Stomach (tissue), 19 donors: ENCODE measurements at places on chromosomes 7 and 10.
A peak's percentile ranks its signal among the peaks of the same experiment; 100 is the strongest.

DNA sequence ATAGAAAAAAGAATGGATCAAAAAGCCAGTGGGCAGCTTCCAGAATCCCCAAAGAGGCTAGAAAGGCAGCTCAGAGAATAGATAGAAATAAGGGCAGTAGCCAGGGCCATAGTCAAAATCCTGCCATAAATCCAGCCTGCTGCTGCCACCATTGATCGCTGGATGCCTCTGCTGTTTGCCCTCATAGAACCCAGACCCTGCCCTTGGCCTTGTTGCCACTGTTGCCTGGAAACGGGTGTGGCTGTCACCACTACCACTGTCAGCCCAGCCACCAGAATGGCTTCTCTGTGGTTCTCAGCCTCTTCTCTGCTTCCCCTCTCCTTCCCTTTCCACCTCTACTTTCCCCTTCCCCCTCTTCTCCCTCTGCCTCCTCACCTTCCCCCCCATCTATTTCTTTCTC is 57.8 kb downstream of the HHEX start:
- no peak overlapping the region for H3K4me3 ChIP-seq
- H3K27me3 ChIP-seq, result no peaks in the 10 kb centered on the region
- H3K36me3 ChIP-seq, result no peaks in the 10 kb centered on the region
- no peaks in the 10 kb centered on the region for H3K4me1 ChIP-seq
- H3K27ac ChIP-seq, result no peak overlapping the region
- no peak for DNase-seq

GRCh38 chr7:94530109-94530508 is 20.5 kb downstream of the CASD1 start:
- no peak overlapping the region for H3K27ac ChIP-seq
- no peaks in the 10 kb centered on the region for H3K4me1 ChIP-seq
- no peaks in the 10 kb centered on the region for H3K36me3 ChIP-seq
- H3K4me3 ChIP-seq, result no peak overlapping the region
- H3K27me3 ChIP-seq, result no peaks in the 10 kb centered on the region

- no peak for DNase-seq
- H3K27ac ChIP-seq, result peak overlapping the region; percentile 69
- H3K27me3 ChIP-seq, result peaks cover 32% of the 10 kb centered on the region
These were observed 1.0 kb downstream of the TLL2 start for GRCh38 chr10:96512524-96513304.

- peak; percentile 88 for DNase-seq
- no peaks in the 10 kb centered on the region for H3K27me3 ChIP-seq
- H3K36me3 ChIP-seq, result no peaks in the 10 kb centered on the region
- no peak overlapping the region for H3K4me3 ChIP-seq
- peak overlapping the region; percentile 82 for H3K27ac ChIP-seq
- peaks cover 28% of the 10 kb centered on the region for H3K4me1 ChIP-seq
These were observed 125.1 kb downstream of the CDK14 start for GRCh38 chr7:90720984-90721760.

DNA sequence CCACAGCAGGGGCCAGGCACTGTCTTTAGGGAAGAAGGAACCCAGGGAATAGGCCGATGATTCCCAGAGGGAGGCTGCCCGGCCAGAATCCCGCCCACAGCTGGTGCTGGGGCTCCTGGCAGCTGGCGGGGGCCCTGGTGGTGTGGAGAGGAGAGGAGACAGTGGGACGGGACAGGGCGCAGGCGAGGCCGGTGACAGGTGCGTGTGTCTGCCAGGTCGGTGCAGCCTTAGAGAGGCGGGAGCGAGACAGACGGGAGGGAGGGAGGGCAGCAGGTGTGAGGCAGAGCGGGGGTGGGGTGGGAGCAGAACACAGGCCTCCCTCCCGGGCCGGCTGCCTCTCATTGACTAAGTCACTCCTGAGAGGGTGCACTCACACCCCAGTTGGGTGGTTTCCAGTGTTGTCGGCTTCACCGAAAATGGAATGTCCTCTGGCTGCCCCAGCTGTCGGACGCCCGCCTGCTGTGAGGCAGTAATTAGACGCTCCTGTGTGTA is 55.2 kb downstream of the ELFN1 start:
- peak; percentile 45 for DNase-seq
- H3K27ac ChIP-seq, result no peak overlapping the region
- no peaks in the 10 kb centered on the region for H3K4me1 ChIP-seq
- H3K4me3 ChIP-seq, result no peak overlapping the region
- H3K27me3 ChIP-seq, result peaks cover 30% of the 10 kb centered on the region
- H3K36me3 ChIP-seq, result no peaks in the 10 kb centered on the region

DNA sequence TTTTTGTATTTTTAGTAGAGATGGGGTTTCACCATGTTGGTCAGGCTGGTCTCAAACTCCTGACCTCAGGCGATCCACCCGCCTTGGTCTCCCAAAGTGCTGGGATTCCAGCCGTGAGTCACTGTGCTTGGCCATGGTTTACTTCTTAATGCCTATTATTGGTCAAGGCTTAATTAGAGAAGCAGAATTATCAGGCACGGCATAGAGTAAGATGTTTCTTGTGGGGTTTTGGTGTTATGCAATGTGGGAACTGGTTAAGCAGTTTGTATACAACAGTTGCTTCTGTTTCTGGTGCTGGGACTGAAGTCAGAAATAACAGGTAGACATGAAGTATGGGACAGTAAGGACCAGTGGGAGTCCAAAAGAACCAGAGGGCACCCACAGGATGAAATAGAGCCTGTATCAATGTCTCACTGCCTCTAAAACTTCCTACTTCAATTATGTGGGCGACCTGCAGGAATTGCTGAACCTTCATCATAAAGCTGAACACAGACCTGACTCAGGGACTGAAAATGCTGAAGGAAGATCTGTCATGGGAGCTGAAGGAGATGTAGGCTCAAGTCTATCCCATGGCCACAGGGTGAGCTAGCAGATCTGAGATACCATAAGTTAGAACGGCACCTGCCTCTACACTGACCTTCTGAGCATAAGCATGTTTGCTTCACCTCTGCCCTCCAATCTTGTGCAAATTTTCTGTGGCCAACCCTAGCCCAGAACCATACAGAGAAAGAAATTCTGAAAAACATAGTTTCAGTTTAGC is 38.3 kb upstream of the VCL start:
- peaks cover 20% of the 10 kb centered on the region for H3K4me1 ChIP-seq
- no peak overlapping the region for H3K4me3 ChIP-seq
- H3K27ac ChIP-seq, result no peak overlapping the region
- no peaks in the 10 kb centered on the region for H3K36me3 ChIP-seq

DNA sequence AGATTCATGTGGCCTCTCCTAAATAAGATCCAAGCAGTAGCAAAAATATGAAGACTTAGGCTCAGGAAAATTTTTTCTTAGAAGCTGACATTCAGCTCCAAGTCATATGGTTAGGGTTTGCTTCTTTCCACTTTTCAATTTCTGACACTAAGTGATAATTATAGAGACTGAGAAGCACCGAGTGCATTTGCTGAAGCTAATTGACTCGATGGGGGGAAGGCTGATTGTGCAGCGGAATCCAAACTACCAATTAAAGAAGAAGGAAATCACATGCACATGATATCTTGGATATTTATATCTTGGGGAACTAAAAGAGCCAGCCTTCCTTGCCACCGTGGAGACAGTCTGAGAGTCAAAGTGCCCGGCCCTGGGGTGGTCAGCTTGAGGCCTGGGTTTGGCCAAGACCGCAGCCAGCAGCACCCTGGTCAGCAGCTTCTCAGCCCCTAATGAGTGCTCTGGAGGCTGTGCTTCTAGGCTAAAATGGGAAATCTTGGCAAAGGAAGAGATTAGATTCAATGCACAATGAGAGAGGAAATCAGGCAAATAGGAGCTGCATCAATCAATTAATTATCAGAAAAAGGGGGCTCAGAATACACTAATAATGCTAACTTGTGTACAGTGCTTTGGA is 589.3 kb downstream of the NRG3 start:
- H3K27me3 ChIP-seq, result no peaks in the 10 kb centered on the region
- no peak for DNase-seq
- H3K36me3 ChIP-seq, result no peaks in the 10 kb centered on the region

- H3K27ac ChIP-seq, result no peak overlapping the region
- no peak overlapping the region for H3K4me3 ChIP-seq
- no peak for DNase-seq
- no peaks in the 10 kb centered on the region for H3K36me3 ChIP-seq
- no peaks in the 10 kb centered on the region for H3K4me1 ChIP-seq
- no peaks in the 10 kb centered on the region for H3K27me3 ChIP-seq
These were observed 19.6 kb upstream of the GOLGA7B start for GRCh38 chr10:97830064-97830463.

DNA sequence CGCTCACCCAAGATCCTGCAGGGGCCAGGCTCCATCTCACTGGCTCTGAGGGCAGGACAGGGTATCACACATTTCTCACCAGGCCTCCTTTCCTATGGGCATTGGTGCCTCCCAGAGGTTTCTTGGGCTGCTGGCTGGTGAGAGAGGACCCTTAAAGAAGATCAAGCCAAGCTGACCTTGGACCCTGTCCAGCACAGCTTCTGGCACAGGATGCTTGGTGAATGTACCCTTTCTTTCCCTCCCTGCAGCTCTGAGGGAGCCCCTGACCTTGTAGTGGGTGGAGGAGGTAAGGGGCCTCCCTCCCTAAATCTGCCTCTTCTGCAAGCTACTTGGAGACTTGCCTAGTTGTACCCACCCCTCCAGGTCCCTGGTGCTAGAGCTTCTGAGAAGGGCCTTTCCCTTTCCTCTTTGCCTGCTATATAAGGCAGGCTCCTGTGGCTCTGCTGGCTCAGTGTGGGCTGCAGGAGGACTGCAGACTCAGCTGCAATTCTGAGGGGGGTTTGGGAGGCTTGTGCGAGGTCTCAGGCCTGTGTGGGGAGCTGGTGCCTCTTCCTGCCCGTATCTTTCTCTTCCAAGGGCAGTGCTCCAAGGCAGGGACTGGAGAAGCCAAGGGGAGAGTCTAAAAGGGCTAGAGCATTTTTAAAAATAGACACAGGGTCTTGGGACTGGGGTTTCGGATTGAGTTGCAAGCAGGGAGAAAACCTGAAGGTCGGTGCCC is 11.7 kb upstream of the TRIM8 start:
- DNase-seq, result peak; percentile 85
- peak overlapping the region; percentile 73 for H3K27ac ChIP-seq
- H3K36me3 ChIP-seq, result peaks cover 13% of the 10 kb centered on the region
- peaks cover 69% of the 10 kb centered on the region for H3K4me1 ChIP-seq
- no peak overlapping the region for H3K4me3 ChIP-seq

DNA sequence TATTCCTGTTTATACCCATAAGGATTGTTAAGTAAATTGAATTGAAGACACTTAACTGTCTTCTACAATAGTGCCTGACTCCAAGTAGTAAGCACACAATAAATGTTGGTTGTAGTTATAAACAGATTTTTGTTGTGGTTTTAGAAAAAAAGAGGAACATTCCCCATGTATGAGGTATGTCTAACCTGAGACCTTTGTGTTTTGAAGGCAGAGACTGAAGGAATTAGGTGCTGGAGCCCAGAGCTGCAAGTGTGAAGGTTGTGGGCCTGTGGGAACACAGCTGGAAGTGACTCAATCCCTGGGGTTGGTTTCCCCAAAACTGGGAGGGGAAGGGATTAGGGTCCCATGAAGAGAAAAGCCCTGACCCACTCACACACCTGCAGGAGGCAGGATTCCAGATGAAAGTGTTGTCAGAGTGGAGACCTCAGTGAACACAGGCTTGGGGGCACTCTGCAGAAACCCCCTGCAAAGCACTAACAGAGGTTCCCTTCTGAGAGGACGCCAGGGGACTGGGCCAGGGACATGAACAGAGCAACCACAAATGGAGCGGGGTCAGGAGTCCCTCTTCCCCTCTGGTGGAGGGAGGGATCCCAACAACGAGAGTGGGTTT is 265.1 kb upstream of the KLF14 start:
- H3K4me3 ChIP-seq, result no peak overlapping the region
- DNase-seq, result no peak
- H3K27me3 ChIP-seq, result no peaks in the 10 kb centered on the region
- H3K4me1 ChIP-seq, result peaks cover 60% of the 10 kb centered on the region
- peak overlapping the region; percentile 77 for H3K27ac ChIP-seq
- peaks cover 20% of the 10 kb centered on the region for H3K36me3 ChIP-seq

DNA sequence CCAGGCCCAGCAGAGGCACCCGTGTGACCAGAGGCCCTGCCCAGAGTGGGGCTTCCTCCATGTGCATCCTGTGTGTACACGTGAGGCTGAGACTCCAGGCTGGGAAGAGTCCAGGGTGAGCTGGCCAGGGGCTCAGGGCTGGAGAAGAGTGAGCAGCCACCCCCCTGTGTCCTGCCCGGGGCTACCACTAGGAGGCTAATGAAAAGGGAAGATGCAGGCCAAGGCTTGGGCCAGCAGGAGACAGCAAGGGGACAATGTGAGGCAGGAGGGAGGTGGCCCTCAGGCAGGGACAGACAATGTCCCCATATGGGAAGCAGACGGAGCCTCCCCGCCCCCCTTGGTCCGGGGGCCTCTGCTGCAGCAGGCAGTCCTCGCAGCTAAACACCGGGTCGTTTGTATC is 102.0 kb downstream of the HIF1AN start:
- H3K27ac ChIP-seq, result no peak overlapping the region
- H3K27me3 ChIP-seq, result peaks cover 92% of the 10 kb centered on the region
- DNase-seq, result peak; percentile 16

- no peaks in the 10 kb centered on the region for H3K36me3 ChIP-seq
- H3K27ac ChIP-seq, result no peak overlapping the region
- no peaks in the 10 kb centered on the region for H3K4me1 ChIP-seq
- H3K27me3 ChIP-seq, result no peaks in the 10 kb centered on the region
- no peak overlapping the region for H3K4me3 ChIP-seq
These were observed 35.5 kb downstream of the SORCS1 start for GRCh38 chr10:107129000-107129399.

DNA sequence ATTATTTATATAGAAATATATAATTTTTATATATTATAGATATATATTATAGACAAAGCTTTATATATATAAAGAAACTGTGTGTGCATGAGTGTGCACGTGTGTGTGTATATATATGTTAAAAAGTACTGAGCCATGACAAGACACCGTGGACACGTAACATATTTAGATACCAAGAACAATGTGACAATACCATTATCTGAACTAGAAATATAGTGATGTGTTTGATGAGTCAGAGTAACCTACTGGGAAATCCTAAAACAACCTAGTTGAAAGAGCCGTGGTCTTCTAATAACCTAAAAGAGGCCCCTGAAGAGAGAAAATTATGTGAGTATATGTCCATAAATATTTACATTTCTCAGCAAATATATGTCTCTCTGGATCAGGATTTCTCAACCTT is 50.7 kb upstream of the ITGB8 start:
- no peak overlapping the region for H3K27ac ChIP-seq
- no peaks in the 10 kb centered on the region for H3K36me3 ChIP-seq
- H3K4me3 ChIP-seq, result no peak overlapping the region
- no peaks in the 10 kb centered on the region for H3K27me3 ChIP-seq
- DNase-seq, result no peak

DNA sequence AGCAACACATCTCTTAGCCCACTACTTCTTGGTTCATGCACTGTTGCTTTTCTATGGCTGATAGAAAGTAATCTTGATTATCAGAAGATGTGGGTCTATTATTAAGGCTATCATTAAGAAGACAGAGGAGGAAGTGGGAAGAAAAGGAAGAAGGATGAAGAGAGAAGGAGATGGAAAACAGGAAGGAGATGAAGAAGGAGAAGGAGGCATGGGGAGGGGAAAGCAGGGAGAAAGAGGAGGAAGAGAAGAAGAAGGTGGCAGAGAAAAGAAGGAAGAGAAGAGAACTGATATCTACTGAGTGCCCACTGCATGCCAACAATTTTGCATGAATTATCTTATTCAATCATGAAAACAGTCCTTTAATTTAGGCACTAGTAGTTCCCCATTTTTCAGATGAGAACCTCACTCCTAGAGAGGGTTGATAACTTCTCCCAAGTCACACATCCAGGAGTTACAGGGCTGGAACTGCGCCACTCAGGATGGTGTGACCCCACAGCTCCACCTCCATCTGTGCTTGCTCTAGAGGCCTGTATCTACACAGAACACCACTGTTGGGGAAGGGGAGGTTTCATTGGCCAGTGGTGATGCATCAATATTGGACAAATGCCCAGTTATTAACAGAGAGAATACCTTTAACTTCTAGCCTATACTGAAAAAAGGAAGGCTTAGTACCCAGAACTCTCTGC is 147.4 kb downstream of the CXCL12 start:
- DNase-seq, result no peak
- H3K4me3 ChIP-seq, result no peak overlapping the region
- no peaks in the 10 kb centered on the region for H3K36me3 ChIP-seq
